Non-pigmented ciliary epithelial cell (primary cell): ENCODE measurements at places on chromosomes 3 and 15.

- DNase-seq, result no peak
Measured at GRCh38 chr3:169506956-169507355, 156.6 kb downstream of the MECOM start.

GRCh38 chr3:71107926-71108325 is 475.6 kb downstream of the FOXP1 start:
- no peak for DNase-seq

- DNase-seq, result no peak
Measured at GRCh38 chr3:33091746-33092145, 5.2 kb downstream of the GLB1 start.

- no peak for DNase-seq
Measured at GRCh38 chr3:16928386-16929132, 43.8 kb downstream of the PLCL2 start.

DNA sequence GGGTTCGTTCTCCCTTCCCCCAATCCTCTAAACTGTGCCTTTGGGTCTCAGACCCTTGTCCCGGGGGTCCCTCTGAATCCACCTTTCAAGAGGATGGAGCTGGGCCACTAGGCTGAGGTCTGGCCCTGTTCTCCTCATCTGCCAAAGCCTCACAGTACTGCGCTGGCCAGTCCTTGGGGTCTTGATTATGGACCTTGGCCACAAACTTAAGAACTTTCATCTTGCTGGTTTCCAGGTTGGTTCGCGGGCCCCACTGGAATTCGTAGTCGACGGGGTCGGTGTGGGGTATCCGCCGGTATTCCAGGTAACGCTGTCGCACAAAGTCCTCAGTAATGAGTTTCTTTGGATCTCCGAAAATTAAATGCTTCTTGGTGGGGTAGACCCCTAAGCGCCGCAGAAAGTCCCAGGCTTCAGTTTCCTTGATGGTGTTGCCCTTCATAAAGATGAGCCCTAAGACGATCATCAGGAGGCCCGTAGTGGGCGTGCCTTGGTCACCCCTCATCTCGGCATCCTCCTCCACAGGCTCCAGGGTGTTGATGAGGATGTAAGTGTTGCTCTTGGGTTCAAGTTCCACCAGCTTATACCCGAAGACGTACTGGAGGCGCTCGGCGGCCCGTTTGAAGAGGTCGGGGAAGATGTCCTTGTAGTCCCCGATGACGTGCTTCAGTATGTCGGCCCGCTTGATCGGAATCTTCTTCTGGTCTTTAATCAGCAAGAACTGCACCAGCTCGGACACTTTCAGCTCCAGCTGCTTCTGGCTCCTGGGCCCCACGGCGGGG is 727 bp downstream of the NSMCE3 start:
- DNase-seq, result no peak

DNA sequence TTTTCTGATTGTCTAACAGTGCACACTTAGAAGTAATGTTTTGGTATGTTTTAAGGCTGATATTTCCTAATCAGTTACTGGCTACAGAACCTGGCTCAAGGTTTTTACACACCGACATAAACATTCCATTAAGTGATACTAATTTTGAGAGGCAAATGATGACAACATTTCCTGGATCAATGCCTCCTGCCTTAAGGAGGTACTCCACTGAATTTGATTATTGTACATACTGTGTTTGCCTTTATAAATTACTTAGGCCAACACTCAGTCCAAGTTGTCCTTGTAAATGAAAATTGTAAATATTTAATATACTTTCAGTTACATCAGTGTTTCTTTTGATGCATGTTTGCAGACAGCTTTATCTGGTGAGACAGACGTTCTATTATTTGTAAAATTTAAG is 24.2 kb upstream of the LXN start:
- DNase-seq, result no peak

DNA sequence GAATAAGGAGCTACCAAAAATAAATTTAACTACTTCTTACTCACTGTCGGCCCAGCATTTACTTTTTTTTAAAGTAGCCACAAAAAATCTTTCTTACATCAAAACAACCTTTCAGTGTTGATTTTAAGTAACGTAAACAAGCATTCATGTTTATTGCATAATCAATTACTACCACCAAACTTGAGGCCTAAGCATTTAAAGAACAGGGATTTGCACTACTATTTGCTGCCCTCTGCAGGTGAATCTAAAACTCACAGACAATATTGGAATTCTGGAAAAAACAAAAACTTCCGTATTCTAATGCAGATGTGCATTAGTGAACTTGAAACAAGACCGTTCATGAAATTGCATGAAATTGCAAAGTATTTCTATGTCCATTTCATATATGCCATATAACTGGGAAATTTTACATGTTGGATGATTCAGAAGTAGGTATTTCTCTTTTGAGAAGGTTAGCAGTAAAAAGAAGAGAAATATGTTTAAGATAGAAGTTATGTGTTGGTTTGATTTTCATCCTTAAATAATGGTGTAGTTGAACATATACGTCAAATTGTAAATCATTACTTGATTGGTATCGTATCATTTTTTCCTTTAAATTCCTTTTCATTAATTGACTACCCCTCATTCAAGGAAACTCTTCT is 55.6 kb downstream of the CGGBP1 start:
- no peak for DNase-seq

DNA sequence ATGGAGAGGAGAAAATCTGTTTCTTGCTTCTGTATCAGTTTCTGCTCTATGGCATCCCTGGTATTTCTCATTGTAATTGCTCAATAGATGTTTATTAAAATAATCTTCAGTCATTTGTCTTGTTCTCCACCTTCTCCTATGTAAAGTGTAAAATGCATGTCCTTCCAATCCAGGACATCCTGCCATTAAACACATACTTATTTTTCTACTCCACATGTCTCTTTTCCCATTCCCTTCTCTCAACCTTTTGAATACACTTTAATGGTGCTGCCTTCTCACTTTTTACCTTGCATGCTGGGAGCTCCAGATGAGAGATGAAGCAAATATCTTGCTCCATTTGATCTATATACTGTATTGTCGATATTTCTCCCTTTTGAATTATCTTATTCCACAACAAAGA is 49.7 kb downstream of the TUSC7 start:
- no peak for DNase-seq

DNA sequence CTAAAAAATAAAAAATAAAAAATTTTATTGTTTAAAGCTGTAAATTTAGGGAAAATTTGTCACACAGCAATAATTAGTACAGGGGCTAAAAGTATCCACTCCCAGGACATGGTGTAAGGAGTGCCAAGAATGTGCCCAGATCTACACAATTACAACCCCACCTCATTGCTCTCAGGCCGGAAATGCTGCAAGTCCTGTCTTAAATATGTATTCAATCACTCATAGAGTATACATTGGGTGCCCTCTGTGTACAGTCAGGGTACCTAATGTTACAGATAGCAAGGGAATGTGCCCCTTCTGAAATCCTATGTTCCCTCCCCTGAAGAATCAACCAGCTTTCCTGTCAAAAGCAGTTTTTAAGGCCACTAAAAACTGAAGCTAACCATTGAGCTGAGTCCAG is 106.6 kb downstream of the MECOM start:
- DNase-seq, result no peak

DNA sequence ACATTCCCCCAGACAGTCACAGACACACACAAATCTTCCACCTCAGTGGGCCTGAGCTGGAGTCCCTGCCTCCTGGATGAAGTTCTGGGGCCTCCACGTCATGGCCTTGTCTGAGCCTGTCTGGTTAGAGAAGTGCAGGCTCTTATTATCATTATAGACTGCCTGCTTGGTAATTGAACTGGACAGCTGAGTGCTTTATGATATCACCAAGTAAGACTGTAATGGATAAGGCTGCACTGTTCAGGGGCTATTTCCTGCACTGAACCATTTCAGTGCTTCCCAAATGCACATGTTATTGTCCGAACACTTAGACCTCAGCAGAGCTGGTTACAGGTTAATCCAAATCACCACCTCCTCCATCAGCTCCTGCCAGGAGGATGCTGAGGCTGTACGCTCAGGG is 8.7 kb upstream of the ST6GAL1 start:
- DNase-seq, result no peak
